PC-9 (cell line): ENCODE measurements at places on chromosomes 2 and 18. TPM values are rescaled to one million over a fixed set of nuclear protein-coding genes. Genes with fewer than 3 reads are reported as not detected.

GRCh38 chr2:127149384-127149783, 42.4 kb upstream of the BIN1 start:
- peak; percentile 98 for DNase-seq

DNA sequence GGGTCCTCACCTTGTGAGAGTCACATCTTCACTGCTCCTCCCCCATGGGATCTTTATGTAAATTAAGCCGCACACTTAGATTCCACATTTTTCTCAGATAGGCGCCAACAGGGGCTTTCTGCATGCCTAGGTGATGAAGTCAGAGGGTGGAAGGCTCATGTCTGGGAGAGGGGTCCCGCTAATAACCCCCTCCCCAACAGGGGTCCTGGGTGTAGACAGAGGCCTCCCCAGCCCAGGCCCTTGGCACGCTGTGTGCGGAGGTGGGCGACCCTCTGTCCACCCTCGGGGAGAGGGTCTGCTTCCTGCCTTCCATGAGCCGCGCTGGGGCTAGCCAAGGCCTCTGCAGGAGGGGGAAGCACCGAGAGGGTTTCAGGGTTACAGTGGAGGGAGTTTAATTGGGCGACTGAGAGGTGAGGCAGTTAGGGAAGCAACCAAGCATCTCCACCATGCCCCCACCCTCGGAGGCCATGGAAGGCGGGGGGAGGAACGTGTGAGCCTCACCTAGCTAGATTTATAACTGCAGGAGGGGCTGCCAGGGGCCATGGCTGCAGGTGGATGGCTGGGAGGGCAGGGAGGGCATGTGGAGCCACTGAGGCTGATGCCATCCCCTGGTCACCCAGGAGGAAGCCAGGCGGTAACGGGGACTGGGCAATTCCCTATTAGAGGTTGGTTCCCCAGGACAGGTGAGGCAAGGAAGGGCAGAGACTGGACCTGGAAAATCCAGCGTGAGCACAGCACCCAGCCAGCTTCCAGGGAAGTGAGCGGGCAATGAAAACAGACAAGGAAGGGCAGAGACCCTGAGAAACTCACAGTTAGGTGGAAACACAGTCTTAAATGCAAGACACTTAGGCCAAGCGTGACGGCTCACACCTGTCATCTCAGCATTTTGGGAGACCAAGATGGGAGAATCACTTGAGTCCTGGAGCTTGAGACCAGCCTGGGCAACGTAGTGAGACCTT, 7.7 kb upstream of the PXDN start:
- DNase-seq = no peak

- DNase-seq = no peak
Measured at GRCh38 chr2:192243488-192243887, 48.8 kb upstream of the TMEFF2 start.

DNA sequence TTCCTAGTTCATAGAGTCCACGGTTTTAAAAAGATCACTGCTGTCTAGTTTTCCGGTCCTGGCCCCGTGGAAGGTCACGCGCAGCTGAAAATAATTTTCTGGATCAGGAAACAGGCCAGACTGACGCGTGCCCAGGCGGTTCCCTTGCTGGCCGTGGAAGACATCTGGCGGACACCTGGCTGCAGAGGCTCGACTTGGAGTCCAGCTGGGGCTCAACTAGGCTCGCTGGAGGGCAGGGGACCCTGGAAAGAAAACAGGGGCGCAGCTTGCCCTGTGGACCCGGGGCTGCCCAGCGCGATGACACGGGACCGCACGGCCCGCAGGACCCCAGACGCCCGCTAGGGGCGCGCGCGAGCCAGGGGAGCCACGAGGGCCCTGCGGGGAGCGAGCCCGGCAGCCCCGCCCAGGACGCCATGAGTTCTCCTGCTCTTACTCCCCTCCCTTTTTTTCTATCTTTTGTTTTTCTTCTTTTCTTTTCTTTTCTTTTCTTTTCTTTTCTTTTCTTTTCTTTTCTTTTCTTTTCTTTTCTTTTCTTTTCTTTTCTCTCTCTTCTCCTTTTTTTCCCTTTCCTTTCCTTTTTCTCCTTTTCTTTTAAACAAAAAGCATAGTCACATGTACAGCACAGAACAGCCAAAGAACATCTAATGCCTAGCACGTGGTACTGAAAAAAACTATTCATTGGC, 43.2 kb upstream of the UBE2F start:
- no peak for DNase-seq

GRCh38 chr2:74017223-74017622, 32.5 kb downstream of the TET3 start:
- DNase-seq = no peak

DNA sequence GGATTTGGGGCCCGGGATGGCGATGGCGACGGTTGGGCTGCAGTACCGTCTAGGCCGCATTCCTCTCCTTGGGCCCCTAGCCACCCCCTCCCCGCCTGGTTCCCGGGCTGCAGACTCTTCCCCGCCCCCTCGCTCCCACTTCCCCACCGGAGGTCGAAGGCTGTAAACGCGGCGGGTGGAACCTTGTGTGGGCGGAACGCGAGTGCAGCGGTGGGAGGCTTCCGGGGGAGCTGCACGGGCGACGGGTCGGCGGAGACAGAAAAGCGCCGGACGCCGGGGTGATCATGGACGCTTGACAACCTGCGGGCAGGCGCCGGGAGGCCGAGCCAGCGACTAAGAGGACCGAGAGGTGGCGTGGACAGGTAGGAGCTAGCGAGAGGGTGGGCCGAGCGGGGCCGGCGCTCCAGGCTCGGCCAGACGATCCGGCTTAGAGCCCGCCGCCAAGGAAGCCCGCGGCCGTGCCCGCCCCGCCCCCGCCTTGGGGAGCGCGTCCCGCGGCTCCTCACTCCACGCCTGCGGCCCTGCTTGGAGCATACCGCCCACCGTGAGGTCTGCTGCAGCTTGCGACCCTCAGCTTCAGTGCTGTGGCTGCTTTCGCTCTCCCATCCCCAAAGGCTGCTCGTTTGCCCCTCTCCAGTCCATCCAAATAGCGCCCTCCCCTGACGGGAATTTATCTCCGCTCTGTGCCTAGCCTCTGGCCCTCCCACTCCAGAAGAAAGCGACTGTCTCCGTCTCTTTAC, at the start of gene COPS7B:
TSS of gene COPS7B (plus strand) at position 269 of the 740 bp plus-strand sequence. CDS start 2,126 bp downstream, outside the sequence.
- peak; percentile 63 for DNase-seq

DNA sequence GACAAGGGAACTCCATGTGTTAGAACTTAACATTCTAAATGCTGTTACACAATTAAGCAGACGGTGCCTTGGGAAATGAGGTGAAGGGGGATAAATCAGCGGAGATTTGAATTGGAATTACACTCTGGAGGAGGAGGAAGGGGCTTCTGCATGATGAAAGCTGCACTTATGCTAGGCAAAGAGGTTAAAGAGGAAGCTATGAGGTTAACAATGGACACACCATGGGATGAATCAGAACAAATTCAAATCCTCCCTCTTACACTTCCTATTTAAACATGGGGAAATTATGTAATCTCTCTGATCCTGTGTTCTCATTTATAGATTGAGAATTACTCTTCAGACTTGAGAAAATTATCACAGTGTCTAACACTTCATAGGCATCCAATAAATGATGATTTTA, 121.5 kb upstream of the SIX2 start:
- DNase-seq = no peak

DNA sequence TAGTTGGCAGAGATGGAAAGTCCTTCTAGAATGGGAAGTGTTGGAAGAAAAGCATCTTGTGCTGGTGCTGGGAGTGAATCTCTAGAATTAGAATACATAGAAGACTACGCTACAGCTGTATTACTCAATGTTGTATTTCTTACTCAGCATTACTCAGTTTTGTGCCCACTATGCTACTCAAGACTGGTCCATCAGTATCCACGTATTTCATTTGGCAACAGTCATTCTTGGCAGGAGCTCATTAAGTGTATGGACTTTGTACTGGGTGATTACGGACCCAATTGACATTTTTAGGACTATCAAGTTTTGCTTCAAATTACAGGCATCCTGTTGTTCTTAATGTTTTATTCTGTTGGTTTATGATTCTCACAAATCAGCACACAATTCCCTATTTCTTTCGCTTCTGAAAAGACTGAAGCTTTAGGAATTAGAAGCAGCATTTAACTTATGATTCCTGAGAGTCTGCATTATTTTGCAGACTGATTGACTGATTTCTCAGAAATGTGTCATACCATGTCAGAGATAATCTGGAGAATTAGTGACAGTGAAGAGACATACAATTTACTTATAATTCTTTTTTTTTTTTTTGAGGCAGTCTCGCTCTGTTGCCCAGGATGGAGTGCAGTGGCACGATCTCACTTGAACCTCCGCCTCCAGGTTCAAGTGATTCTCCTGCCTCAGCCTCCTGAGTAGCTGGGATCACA, 136.9 kb downstream of the MYO3B start:
- no peak for DNase-seq

DNA sequence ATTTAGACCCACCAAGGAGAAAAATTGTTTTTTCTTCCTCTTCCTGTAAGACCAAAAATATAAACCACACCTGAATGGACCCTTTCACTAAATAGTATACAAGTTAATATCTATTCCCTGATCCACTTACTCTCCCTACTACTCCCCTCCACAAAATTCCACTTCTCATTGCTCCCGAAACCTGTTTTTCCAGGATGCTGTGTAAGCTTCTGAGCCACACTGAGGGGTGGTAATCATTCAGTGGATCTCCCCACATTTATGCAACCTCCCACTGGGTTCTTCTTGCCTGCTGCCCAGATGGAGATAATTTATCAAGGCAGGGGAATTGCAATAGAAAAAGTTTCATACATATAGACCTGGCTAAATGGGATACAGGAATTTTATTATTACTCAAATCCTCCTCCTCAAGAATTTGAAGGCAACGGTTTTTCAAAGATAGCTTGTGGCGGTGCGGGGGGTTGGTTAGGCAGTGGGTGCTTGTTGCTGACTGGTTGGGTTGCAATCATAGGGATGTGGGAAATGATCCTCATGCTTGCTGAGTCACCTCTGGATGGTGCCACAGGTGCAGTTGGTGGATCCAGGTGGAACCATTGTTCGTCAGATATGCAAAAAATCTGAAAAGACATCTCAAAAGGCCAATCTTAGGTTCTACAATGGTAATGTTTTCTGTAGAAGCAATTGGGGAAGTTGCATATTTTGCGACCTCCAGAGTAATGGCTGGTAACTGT, 970.3 kb downstream of the CNTNAP5 start:
- no peak for DNase-seq

- no peak for DNase-seq
Measured at GRCh38 chr2:67399144-67399543, 2.0 kb downstream of the ETAA1 start.

DNA sequence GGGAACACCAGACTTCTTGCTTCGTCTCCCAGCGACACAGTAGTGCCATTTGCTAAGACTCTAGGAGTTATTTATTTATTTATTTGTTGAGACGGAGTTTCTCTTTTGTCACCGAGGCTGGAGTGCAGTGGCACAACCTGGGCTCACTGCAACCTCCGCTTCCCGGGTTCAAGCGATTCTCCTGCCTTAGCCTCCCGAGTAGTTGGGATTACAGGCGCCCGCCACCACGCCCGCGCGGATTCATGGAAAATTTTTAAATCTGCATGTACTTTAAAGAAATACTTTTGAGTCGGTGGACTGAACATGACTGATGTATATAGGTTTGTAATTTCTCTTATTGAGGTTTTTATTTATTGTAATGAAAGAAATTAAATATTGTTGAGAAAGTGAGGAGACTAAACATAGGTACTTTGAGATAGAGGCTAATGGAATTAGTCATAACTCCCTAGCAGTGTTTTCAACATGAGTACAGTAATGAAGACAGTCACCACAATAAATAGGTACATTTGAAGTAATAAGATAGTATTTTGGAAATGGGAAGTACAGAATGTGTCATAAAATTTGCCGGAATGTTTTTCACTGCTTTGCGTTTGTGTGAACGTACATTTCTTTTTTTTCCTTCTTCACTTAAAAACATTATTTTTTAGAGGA, 983 bp downstream of the MTX2 start:
- no peak for DNase-seq

GRCh38 chr2:169661265-169661664, 32.9 kb downstream of the CFAP210 start:
- no peak for DNase-seq

DNA sequence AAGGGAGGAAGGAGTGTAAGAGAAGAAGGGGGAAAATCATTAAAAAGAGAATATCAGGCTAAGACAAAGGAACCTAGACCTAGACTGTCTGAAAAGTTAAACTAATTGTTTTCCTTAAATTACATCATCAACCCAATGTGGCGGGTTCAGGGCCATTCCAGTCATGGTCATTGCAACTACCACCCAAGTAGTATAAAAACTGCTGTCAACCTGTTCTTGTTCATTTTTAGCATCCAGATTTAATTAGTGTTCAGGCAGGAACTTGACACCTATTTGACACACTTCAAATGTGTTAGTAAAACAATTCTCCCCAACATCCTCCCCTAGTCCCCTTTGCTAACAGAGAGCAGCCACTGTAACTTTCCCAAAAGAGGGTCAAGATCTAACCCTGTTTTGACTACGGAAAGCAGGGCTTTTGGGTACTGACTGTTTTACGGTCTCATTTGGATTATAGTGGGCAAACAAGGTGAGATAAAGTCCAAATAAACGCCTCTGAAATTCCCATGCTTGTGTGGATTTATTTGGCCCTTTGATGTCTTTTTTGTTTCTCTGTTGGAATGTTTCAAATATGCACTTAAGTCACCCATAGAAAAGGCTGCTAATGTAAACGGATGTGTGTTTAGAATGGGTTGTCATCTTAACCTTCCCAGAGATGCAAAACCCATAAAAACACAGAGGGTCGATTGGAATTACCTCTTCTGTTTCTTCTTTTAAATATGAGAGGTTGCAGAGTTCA, 19.3 kb upstream of the TANC1 start:
- no peak for DNase-seq

GRCh38 chr2:63225964-63226686, 175.5 kb downstream of the OTX1 start:
- DNase-seq = no peak

GRCh38 chr2:42905341-42906110, 113.1 kb upstream of the HAAO start:
- DNase-seq = no peak

- no peak for DNase-seq
Measured at GRCh38 chr2:73444202-73444601, 58.6 kb downstream of the ALMS1 start.

GRCh38 chr2:239444626-239445577, 44.1 kb upstream of the HDAC4 start:
- no peak for DNase-seq

- DNase-seq = no peak
Measured at GRCh38 chr2:59083075-59083828, 842.1 kb upstream of the FANCL start.

- no peak for DNase-seq
Measured at GRCh38 chr2:115163572-115163971, 721.1 kb downstream of the DPP10 start.

- peak; percentile 51 for DNase-seq
Measured at GRCh38 chr18:23317975-23318675, 135.0 kb upstream of the RIOK3 start.

- DNase-seq = no peak
Measured at GRCh38 chr2:62565309-62565908, 59.4 kb upstream of the TMEM17 start.

Gene HNRNPLL
- 38.1 and 39.5 TPM in 2 replicates for total RNA-seq

Gene GDF7
- total RNA-seq = 0.04 TPM in 1 of 2 replicates, not detected in the other

Gene MAL
- 146 and 171 TPM in 2 replicates for total RNA-seq

Gene CPO
- not detected in 2 replicates for total RNA-seq

Gene PCARE
- total RNA-seq = not detected in 2 replicates

Gene NGEF
- 52.2 and 55.3 TPM in 2 replicates for total RNA-seq

Gene PPP1R1C
- 13.4 and 27.5 TPM in 2 replicates for total RNA-seq

Gene CFAP221
- total RNA-seq = not detected in 2 replicates

Gene PTH2R
- not detected in 2 replicates for total RNA-seq

Gene IL36RN
- 1.0 and 1.7 TPM in 2 replicates for total RNA-seq

Gene CDK5R2
- total RNA-seq = 0.17 and 0.20 TPM in 2 replicates

Gene SPRED2
- total RNA-seq = 33.5 and 33.6 TPM in 2 replicates

Gene DRC1
- 4.7 and 6.4 TPM in 2 replicates for total RNA-seq
